ENCODE measurements at places on chromosomes 1 and 21. TPM values are rescaled to one million over a fixed set of nuclear protein-coding genes. Genes with fewer than 3 reads are reported as not detected.

Gene EIF4G3
- 16.0 TPM for total RNA-seq

Gene C1orf167
- not detected for total RNA-seq

Gene OR2T10
- not detected for total RNA-seq

Gene LYPD8
- not detected for total RNA-seq

Gene RSBN1
- 40.7 TPM for total RNA-seq

Gene RGS8
- total RNA-seq = not detected

Gene HNRNPR
- 149 TPM for total RNA-seq

Gene RXFP4
- total RNA-seq = not detected

DNA sequence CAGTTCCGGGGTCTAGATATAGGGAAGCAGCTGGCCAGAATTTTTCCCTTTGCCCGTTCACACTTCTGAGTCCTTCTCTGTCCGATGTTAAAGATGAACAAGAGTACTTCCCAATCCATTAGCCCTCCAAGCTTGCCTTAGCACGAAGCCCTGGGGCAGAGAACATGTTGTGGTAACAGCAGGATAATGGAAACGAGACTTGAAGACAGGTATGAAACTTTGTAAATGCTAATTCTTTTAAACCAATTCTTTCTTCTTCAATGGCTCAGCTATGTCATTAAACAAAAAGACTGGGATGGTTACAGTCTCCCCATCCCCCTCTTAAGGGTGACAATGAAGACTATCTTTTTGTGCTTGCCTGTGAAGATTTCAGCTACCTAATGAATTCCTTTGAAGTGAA lies 218.5 kb downstream of the PLA2G4A start:
- no peak for DNase-seq

- DNase-seq = no peak
Observed at GRCh38 chr1:13585612-13585991, 2.0 kb downstream of the PDPN start.

DNA sequence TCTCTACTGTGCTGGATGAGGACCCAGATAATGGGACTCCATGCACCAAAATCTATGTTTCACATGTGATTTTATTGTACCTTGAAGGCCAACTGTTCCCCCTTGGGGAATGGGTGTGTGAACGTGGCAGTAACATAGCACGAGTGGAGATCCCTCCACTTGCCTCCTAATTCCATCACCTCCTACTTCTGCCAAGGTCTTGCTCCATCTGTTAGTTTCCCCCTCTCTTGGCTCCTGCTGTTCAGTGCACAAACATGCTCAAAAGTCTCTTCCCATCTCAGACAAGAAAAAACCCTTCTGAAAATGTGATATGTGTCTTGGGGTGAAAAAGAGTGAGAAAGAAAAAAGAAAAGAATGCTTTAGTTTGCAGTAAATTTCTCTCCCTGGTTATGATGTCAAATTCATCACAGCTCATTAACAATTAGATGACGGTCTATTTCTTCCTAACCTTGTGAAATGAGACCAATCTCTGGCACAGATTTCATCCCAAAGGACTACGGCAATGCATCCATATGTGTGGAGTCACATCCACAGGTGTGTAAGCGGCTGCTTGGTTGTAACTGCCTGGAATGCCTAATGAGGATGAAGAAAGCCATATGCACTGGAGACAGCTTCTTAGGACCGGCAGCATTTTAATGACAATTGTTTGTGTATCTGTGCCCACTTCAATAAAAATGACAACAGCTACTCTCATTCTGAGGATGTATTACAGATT lies 79.3 kb upstream of the DIRAS3 start:
- no peak for DNase-seq

DNA sequence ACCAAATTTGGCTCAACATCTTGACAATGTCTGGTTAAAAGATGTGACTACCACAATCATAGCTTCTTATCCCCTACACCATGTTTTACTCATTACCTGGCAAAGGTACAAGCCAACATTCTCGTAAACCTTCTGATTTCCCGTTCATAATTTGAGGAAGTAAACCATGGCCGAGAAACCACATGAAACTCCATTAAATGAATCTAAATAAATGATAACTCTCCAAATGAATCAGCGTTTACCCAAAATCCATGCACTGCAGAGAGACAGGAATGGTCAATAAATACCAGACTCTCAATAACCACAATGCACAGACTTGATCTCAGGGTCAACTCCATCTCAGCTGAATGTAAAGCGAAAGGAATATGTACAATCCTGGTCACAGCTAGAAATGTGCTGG lies 125.2 kb downstream of the TYW3 start:
- no peak for DNase-seq

DNA sequence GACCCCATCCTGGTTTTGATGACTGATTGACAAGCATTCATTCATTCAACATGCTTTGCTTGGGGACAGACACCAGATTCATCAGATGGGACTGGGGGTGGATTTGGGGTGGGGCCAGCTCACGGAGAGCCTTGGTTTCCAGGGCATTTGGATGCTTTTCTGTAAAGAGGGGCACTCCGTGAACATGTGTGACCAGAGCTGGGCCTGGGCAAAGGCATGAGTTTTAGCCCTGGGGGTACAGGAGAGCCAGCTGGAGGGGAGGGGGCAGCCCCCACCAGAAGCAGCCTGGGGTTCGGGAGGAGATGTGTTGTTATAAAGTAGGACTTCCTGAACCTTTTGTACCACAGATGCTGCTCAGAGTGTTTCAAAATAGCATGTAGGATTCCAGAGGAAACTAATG lies 99.7 kb downstream of the RIPK4 start:
- DNase-seq = no peak

DNA sequence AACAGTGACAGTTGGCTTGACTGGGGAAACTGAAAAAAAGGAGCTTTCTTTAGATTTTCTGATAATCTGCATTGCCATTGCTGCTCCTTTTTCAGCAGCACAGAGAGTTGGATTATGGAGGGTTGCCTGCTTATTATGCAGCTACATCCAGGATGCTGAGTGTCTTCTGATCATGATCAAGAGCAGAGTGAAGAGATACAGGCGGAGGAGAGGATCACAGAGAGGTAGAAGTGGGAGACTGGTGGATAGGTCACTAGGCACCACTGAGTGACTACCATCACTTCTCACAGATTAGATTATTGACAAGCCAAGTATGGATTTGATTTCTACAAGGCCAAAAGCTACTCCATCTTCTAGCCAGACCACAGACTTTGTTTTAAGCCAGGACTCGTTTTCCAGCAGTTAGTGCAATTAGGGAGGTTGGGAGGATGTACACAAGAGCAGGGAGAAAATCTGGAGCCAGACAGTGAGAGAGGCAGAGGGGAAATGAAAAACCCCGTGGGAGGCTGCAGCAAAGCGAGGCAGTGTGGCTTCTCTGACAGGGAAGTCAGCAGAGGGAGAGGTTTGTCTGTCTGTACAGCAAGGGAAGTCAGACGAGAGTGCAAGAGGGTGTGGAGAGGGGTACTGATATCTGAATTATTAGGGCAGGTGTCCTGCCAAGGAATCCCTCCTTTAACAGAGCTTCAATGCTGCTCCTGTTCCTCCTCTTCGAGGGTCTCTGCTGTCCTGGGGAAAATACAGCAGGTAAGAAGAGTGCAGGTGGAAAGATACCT lies at the start of gene CD1E:
TSS of gene CD1E (plus strand) at position 592 of the 773 bp plus-strand sequence. CDS start at position 687, 95 bp downstream.
- no peak for DNase-seq

- DNase-seq = peak; percentile 47
Observed at GRCh38 chr1:24735509-24736375, 9.5 kb upstream of the CLIC4 start.

- no peak for DNase-seq
Observed at GRCh38 chr1:45685308-45686014, 872 bp downstream of the GPBP1L1 start.

- DNase-seq = no peak
Observed at GRCh38 chr1:1550591-1551432, 10.4 kb upstream of the TMEM240 start.

DNA sequence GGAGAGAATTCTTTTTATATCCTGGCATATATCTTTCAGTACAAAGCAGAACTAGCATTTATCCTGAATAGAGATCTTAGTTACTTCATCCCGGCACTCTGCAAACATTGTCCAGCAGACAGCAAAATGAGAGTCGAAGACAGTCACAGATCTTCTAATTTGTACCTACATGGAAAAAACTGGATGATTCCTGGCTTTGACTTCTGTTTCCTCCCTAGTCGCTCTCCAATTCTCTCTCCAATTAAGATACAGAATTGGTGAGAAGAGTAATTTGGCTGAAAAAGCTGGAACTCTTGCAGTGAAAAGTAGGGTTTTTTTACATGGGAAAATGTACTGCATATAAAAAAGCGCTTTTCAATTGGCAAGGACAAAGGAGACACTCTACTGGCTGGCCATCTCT lies 151.1 kb upstream of the C8B start:
- no peak for DNase-seq

DNA sequence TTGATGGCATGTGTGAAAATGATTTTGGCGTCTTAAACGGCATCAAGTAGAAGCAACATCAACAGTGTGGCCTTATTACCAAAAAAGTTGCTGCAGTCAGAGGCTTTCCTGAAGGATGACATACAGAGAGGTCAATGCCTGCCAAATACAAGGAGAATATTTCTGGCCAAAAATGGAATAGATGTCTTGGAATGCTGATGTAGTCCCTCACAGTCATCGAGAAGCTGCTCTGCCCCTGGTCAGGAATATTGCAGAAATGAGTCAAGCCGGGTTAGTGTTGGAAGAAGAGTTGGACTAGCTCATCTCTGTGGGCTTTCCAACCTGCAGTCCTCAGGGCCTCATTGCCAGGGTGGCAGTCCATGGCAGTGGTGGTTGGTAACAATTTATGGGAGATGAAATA lies 42.1 kb downstream of the NOS1AP start:
- peak; percentile 34 for DNase-seq

- DNase-seq = no peak
Observed at GRCh38 chr1:234864116-234864515, 254.1 kb upstream of the IRF2BP2 start.

- no peak for DNase-seq
Observed at GRCh38 chr1:21115098-21115760, 61.5 kb downstream of the EIF4G3 start.

- DNase-seq = peak; percentile 44
Observed at GRCh38 chr1:70038025-70038424, 167.4 kb downstream of the LRRC40 start.

- no peak for DNase-seq
Observed at GRCh38 chr21:45817345-45817744, 164.2 kb upstream of the COL6A1 start.

- DNase-seq = no peak
Observed at GRCh38 chr1:246157516-246157915, 349.6 kb downstream of the SMYD3 start.

GRCh38 chr1:23661887-23662286 lies 29.7 kb upstream of the RPL11 start:
- no peak for DNase-seq

GRCh38 chr1:167499664-167500101 lies 18.6 kb downstream of the CD247 start:
- no peak for DNase-seq

GRCh38 chr1:89035080-89035479 lies 12.4 kb upstream of the GBP3 start:
- no peak for DNase-seq

DNA sequence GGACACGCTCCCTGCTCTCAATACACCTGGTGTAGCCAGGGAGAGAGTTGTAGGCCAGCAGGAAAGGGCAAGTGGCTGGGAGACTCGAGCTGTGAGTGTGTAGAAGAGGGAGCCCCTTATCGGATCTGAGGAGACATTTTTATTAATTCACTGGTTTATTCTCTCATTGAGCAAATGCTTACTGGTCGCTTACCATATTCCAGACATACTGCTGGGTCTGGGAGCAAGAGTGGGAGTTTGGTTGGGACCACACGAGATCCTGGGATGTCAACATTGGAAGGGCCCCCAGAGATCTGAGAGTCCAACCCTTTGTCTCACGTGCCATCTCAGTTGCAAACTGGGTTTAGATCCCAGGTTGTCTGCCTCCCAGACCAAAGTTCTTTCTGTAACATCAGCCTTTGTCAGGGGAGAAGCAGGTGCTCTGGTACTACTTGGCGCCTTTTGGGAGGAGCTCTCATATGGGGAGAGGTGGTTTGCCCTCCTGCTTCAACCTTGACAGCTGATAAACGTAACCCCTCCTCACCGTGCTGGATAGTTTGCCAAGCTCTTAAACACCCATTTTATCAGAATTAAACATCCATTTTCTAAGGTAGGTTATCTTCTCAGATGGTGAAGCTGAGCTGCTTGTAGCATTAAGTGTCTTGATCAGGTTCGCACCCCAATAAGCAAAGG lies 742 bp downstream of the TMEM222 start:
- no peak for DNase-seq

- peak; percentile 30 for DNase-seq
Observed at GRCh38 chr1:157403203-157403602, 149.1 kb downstream of the FCRL5 start.

- DNase-seq = no peak
Observed at GRCh38 chr1:19885821-19886220, 3.6 kb downstream of the OTUD3 start.

GRCh38 chr1:1973716-1974642 lies 29.6 kb downstream of the CFAP74 start:
- no peak for DNase-seq

DNA sequence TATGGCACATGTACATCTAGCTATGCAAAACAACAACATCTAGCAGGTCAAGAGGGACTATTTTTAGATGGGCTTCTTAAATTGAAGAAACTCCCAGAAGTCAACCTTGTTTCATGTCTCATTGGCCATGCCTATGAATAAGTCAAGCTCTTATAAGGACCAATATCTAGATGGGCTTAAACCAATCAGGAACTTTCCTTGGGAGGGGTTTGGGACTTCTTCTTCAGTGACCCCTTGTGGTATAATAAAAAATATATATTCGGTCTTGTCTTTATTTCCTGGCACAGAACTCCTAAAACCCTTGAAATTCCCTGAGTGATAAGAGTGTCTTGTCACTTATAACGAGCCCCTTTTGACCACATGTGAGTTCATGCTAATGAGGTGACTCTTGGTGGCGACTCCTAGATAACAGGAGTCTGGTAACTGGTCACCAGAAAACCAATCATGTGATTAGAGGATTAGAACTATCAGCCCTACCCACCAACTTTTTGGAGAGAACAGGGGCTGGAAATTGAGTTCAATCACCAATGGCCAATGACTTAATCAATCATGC lies 218.3 kb downstream of the HHIPL2 start:
- DNase-seq = no peak

DNA sequence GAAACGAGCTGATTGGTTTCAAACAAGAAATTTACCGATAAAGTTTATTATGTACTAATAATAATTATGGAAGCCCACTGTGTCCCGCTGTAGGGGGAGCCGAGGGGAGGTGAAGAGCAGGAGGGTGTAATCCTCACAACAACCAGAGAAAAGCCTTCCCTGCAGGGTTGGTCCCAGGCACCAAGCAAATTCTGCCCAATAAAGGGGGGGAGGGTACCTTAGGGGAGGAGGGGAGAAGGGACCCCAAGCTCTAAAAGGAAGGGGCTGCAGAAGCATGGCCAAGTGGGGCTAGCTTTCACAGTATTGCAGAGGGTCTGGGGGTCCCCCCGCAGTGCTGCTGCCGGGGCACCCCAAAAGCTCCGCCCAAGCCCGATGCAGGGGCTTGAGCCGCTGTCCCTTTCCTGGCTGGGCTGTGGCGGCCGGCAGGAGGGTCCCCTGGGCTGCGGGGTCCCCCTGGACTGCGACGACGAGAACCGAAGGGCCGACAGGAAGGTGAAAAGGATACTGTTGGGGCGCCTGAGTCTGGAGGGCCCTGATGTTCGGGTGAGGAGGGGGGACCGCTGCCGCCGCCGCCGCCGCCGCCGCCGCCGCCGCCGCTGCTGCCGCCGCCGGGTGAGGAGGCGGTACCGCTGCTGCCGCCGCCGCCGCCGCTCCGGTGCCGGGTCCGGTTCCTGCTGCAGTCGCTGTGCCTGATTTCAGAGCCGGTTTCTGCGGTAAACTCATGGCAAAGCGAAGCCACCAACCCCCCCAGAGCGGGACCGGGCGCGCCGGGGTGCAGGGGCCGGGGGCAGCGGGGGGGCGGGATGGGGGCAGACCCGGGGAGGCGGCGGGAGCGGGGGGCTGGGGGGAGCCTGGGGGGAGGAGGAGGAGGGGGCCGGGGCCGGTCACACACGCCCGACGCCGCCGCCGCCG lies 771 bp downstream of the EIF4G3 start:
- peak; percentile 37 for DNase-seq
